Endothelial cell of umbilical vein (primary cell): ENCODE measurements at places on chromosomes 4 and X. TPM values are rescaled to one million over a fixed set of nuclear protein-coding genes. Genes with fewer than 3 reads are reported as not detected.

Gene TSR2
- total RNA-seq, result 22.8 and 25.1 TPM in 2 replicates

Gene CSAG2
- not detected in 2 replicates for total RNA-seq

Gene DRD5
- total RNA-seq, result not detected in 2 replicates

Gene CSAG1
- total RNA-seq, result not detected in 2 replicates

Gene FAM47C
- not detected in 2 replicates for total RNA-seq

Gene HERC5
- 0.30 and 0.91 TPM in 2 replicates for total RNA-seq

Gene VCX3A
- total RNA-seq, result not detected in 2 replicates

Gene WAS
- total RNA-seq, result 0.73 TPM in 1 of 2 replicates, not detected in the other

- H3K4me3 ChIP-seq, result no peak overlapping the region
- no peaks in the 10 kb centered on the region for H3K27me3 ChIP-seq
- H3K36me3 ChIP-seq, result no peaks in the 10 kb centered on the region
Observed at GRCh38 chrX:35150052-35150451, 207.5 kb downstream of the FAM47B start.

GRCh38 chrX:151970661-151971060, 3.8 kb downstream of the GABRE start:
- no peak for DNase-seq
- no peak overlapping the region for H3K27ac ChIP-seq
- H3K4me3 ChIP-seq, result no peak overlapping the region
- no peaks in the 10 kb centered on the region for H3K27me3 ChIP-seq
- H3K4me1 ChIP-seq, result peaks cover 19% of the 10 kb centered on the region

GRCh38 chrX:8841911-8842310, 40.7 kb upstream of the FAM9A start:
- no peak overlapping the region for H3K4me3 ChIP-seq
- H3K36me3 ChIP-seq, result no peaks in the 10 kb centered on the region
- no peaks in the 10 kb centered on the region for H3K27me3 ChIP-seq
- H3K27ac ChIP-seq, result no peak overlapping the region

DNA sequence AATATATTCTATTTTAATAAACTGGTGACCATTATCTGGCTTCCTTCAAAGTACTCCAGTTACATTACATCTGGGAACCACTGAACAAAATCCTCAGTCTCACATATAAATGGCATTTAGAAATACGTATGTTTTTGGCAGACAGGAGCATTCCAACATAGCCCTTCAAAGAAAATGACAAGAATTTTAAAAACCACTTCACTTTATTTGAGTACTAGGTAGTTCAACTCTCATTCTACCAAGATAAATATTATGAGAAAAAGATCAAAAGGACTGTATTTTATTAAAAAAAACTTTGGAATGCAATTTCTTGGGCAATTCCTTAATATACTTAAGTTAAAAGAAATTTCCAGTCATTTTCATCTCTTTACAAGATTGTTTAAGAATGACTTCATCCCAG, 17.6 kb downstream of the TNIP3 start:
- no peaks in the 10 kb centered on the region for H3K36me3 ChIP-seq
- no peaks in the 10 kb centered on the region for H3K27me3 ChIP-seq
- no peaks in the 10 kb centered on the region for H3K4me1 ChIP-seq
- H3K27ac ChIP-seq, result no peak overlapping the region

DNA sequence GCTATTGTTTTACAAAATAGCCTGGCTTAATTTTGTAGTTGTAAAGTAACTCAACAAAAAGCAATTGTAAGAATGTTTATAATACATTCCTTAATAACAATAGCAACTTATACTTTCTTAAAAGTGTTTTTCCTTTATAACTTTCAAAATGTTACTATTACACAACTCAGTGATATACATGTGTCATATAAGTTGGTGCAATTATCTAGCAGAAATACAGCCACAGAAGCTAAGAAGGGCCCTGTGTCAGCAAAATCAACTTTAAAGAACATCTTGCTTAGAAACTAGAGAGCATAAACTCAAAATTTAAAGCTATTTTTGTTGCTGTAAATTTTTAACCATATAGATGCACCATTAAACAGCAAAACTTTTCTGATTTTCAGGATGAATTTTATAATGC, 41.4 kb upstream of the MAB21L2 start:
- no peaks in the 10 kb centered on the region for H3K27me3 ChIP-seq
- H3K36me3 ChIP-seq, result no peaks in the 10 kb centered on the region
- no peak overlapping the region for H3K4me3 ChIP-seq
- no peak for DNase-seq

DNA sequence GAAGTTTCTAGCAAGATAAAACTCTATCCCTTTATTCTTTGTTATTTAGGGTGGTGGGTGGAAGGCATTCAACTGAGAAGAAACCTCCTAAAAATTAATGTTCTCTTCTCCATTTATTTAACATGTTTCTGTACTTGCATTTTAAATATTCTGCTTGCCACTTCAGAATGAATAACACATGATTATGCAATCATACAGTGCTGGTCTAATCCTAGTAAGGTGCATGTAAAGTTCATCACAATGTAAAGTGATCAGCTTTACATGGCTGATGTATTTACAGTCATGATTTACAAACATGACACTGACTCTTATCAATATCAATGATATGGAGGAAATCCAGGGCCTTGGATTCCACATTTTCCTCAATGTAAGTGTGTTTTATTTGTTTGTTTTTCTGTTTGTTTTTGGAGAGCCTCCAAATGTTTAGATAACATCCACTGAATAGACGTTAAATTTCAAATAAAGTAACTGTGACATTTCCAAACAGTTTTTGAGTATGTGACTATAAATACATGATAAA, 342.1 kb upstream of the CTSO start:
- H3K27ac ChIP-seq, result no peak overlapping the region
- no peak for DNase-seq
- no peak overlapping the region for H3K4me3 ChIP-seq
- no peaks in the 10 kb centered on the region for H3K27me3 ChIP-seq

GRCh38 chrX:38260231-38260630, 39.6 kb upstream of the SRPX start:
- H3K27me3 ChIP-seq, result no peaks in the 10 kb centered on the region
- no peak overlapping the region for H3K4me3 ChIP-seq
- H3K27ac ChIP-seq, result no peak overlapping the region
- H3K36me3 ChIP-seq, result no peaks in the 10 kb centered on the region
- DNase-seq, result peak; percentile 35
- H3K4me1 ChIP-seq, result no peaks in the 10 kb centered on the region

DNA sequence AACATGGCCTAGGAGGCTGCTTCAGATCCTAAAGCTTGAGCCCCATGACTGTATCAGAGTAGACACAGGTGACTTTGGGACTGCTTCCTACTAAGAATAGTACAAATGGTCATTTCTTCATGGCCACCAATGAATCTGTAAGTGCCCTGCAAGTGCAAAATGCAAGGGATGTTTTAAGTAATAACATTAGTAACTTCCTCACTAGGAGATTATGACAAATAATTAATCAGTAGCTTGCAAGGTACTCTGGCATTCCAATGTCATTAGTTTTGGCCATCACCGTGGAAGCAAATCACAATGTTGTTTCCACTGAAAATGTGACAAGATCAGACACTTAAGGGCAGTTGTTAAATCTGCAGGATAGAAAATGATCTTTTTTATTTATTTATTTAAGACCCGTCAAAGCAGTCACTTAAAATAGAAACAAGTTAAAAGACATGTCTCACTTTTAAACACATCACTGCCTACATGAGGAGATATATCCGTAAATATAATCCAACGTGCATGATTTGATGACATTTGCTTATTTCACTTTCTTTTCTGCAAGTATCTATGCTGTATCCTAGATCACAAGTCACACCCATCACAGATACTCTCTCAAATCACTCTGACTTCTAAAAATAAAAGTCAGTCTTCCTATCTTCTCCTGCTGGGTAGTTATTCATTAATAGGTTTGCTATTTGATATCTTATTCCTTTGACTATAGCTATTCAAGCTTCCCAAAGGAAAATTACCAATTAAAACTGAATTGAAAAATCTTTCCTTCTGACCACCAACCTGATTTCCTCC, 400.6 kb downstream of the IL15 start:
- peaks cover 12% of the 10 kb centered on the region for H3K4me1 ChIP-seq
- no peaks in the 10 kb centered on the region for H3K27me3 ChIP-seq
- no peak overlapping the region for H3K4me3 ChIP-seq
- no peaks in the 10 kb centered on the region for H3K36me3 ChIP-seq

DNA sequence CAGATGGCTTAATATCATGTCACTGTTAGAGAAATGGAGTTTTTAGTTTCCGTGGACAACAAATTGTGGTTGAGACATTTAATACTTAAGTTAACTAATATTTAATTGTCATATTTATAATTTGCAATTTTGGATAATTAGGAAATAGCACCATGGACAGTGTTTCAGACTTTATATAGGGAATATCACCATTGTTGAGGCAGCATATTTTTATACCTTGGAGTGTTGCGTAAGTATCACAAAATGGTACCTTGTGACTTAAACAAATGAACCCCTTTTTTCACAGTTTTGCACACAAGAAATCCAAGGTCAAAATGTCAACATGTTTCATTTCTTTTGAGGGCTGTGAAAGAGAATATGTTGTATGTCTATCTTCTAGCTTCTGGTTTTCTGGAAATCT, 539.9 kb downstream of the TECRL start:
- H3K4me3 ChIP-seq, result no peak overlapping the region
- H3K27me3 ChIP-seq, result no peaks in the 10 kb centered on the region
- DNase-seq, result no peak
- H3K4me1 ChIP-seq, result no peaks in the 10 kb centered on the region
- no peak overlapping the region for H3K27ac ChIP-seq
- H3K36me3 ChIP-seq, result no peaks in the 10 kb centered on the region

GRCh38 chr4:60655356-60655755, 544.8 kb upstream of the ADGRL3 start:
- H3K27me3 ChIP-seq, result no peaks in the 10 kb centered on the region
- no peak overlapping the region for H3K27ac ChIP-seq
- DNase-seq, result no peak
- H3K36me3 ChIP-seq, result no peaks in the 10 kb centered on the region

GRCh38 chrX:133869270-133869669, 116.1 kb downstream of the GPC3 start:
- H3K4me1 ChIP-seq, result no peaks in the 10 kb centered on the region
- no peak for DNase-seq
- H3K27ac ChIP-seq, result no peak overlapping the region
- H3K36me3 ChIP-seq, result no peaks in the 10 kb centered on the region

DNA sequence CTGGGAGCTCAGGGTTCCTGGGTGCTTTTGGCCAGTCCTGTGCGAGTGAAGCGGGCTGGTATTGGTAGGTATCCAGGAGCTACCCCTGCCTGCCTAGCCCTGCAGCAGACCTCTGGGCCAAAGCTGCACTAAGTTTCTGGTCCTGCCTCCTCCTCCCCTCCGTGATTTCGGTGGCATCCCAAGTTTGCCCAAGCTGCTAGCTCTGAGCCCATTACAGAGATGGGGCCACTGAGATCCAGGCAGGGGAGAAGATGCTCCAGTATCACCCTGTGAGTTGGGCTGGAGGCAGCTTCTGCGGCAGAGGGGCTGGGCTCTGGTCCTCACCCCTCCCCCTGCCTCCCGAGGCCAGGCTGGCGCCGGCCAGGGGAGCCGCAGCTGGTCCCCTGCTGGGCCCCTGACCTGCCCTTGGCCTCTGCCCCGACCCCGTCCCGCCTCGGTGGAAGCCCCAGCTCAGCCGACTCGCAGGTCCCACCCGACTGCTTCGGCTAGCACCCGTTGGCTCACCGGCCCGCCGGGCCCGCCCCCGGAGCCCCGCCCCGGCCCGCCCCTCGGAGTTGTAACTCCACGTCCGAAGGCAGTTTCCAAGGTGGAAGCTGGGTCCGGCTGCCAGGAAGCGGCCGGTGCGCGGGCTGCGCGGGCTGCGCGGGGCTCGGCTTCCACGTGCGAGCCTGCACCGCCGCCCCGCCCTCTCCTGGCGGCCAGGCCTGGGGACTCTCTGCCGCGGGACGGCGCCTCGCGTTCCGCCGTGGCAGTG, at the start of gene DUSP9:
TSS of gene DUSP9 (plus strand) at position 584 of the 754 bp plus-strand sequence. CDS start 751 bp downstream, outside the sequence.
- H3K27me3 ChIP-seq, result peaks cover 48% of the 10 kb centered on the region
- H3K4me1 ChIP-seq, result no peaks in the 10 kb centered on the region
- no peak within 1 kb of the TSS for H3K27ac ChIP-seq
- H3K36me3 ChIP-seq, result no peaks in the 10 kb centered on the region
- DNase-seq, result peak; percentile 17
- H3K4me3 ChIP-seq, result no peak within 1 kb of the TSS

DNA sequence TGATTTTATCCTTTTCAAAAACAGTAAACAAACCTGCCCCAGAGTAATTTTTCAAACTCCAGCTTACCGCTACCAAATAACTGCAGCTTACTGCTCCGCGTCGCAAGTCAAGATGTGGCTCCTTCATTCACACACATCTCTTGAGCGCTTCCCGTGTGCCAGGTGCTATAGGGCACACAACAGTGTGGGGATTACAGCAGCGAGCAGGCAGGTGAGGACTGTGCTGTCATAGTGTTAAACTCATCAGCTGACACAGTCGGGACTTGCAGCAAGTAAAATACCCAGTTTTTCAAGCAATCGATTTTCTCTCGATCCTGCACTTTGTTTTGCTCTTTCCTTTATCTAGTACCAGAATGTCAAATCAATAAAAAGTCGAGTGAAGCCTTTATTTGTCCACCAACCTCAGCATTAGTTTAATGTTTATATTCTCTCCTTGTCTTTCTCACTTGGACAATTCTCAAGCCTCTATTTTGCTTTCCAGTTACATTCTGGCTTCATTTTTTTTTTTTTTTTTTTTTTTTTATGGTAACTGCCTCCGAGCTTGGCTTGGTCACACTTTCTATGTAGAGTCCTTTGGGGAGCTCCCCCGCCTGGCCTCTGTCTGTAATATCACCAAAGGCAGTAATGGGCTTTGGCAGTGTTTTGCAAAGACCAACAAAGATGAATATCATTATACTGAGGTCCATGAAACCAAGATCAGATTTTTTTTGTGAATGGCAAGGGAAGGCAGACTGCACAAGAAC, 8.3 kb upstream of the ASB5 start:
- peak; percentile 44 for DNase-seq
- H3K4me1 ChIP-seq, result no peaks in the 10 kb centered on the region
- no peaks in the 10 kb centered on the region for H3K36me3 ChIP-seq
- H3K27me3 ChIP-seq, result no peaks in the 10 kb centered on the region
- no peak overlapping the region for H3K4me3 ChIP-seq

GRCh38 chr4:186227744-186228513, 622 bp downstream of the KLKB1 start:
- H3K4me1 ChIP-seq, result no peaks in the 10 kb centered on the region
- no peaks in the 10 kb centered on the region for H3K36me3 ChIP-seq
- H3K4me3 ChIP-seq, result no peak overlapping the region
- H3K27ac ChIP-seq, result no peak overlapping the region
- DNase-seq, result no peak

GRCh38 chr4:58119298-58119697, 1009.1 kb upstream of the IGFBP7 start:
- no peak overlapping the region for H3K4me3 ChIP-seq
- H3K4me1 ChIP-seq, result no peaks in the 10 kb centered on the region
- H3K36me3 ChIP-seq, result no peaks in the 10 kb centered on the region
- H3K27ac ChIP-seq, result no peak overlapping the region
- no peaks in the 10 kb centered on the region for H3K27me3 ChIP-seq
- DNase-seq, result no peak
